ENCODE measurements at places on chromosomes 2 and 18. TPM values are rescaled to one million over a fixed set of nuclear protein-coding genes. Genes with fewer than 3 reads are reported as not detected.

The RNF144A gene
- 21.2 TPM for polyA plus RNA-seq

The BZW1 gene
- 162 TPM for polyA plus RNA-seq

The DCDC2C gene
- polyA plus RNA-seq: not detected

DNA sequence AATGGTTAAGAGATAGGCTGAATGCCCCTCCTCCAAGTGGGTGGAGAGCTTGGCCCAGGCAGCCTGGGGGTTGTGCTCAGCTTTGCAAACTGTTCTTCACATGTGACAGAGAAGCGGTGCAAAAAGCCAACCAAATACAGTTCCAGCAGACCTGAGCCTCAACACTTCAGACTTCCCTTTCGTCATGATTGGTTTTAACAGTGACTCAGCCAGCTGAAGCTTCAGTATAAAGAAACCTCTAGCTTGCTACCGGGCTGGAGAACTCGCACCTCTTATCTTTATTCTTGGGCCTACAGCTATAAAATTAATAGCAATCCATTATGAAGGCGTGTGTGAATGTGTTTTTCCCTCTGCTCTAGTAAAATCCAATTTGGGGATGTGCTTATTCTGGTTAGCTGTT is 20.0 kb downstream of the SETBP1 start:
- H3K27ac ChIP-seq: no peak overlapping the region
- H3K27me3 ChIP-seq: no peaks in the 10 kb centered on the region
- no peak overlapping the region for H3K4me3 ChIP-seq
- no peak for DNase-seq

DNA sequence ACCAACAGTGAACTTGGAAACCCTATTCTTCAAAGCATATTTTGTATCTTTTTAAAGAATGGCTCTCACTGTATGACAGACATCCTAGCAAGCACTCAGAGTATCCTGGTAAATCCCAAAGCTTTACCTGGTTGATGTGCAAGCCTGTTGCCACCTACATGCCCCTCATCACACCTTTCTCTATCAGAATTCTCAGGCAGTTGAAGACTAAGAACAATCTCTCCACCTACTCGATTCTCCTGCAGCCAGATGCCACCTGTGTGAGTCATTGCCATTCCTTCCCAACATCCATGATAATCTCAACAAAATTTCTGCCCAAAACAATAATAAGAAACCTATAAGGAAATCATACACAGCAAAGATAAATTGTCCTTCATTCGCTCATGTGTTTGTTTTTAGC is 659.8 kb downstream of the BCL11A start:
- H3K4me3 ChIP-seq: no peak overlapping the region
- no peaks in the 10 kb centered on the region for H3K27me3 ChIP-seq
- no peak for DNase-seq
- H3K4me1 ChIP-seq: no peaks in the 10 kb centered on the region

The GRHL1 gene
- not detected for polyA plus RNA-seq

DNA sequence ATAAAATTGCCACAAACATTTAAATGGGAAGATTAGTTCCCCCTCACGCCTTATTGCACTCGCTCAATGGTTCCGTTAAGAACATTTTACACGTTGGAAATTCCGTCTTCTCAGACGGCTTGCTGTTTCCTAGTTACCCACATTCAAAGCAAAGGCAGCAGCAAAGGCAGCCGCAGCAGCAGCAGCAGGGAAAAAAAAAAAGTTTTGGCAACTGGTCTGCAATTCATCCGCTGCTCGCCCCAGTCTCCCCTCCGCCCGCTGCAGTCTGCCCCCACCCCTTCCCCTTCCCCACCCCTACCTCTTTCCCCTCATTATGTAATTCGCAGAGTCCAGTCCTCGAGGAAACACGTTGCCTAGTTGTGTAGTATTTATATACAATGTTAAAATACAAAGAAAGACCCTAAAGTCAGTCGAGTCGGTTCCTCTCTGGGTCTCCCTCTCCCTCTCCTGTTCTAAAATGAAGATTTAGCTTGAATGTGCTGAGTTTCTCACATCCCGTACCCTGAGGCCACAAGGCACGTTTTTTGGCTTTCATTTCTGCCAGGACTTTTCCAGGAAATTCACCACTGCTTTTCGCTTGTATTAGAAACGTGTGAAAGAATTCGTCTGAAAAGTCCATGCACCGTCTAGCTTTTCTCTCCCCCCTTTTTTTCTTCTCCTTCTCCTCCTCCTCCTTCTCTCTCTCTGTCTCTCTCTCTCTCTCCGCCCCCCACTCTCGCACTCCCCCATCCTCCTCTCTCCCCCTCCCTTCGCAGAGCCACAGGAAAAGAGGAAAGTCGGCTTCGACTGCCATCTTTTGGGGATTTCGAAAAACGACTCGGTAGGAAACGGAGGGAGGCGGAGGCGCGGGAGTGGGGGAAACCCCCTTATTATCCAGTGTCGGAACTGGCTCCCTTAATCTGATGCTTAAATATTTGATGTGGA is 140.0 kb downstream of the MEIS1 start:
- H3K4me1 ChIP-seq: no peaks in the 10 kb centered on the region
- H3K36me3 ChIP-seq: no peaks in the 10 kb centered on the region
- no peak overlapping the region for H3K4me3 ChIP-seq
- no peak overlapping the region for H3K27ac ChIP-seq
- DNase-seq: no peak
- H3K27me3 ChIP-seq: no peaks in the 10 kb centered on the region

DNA sequence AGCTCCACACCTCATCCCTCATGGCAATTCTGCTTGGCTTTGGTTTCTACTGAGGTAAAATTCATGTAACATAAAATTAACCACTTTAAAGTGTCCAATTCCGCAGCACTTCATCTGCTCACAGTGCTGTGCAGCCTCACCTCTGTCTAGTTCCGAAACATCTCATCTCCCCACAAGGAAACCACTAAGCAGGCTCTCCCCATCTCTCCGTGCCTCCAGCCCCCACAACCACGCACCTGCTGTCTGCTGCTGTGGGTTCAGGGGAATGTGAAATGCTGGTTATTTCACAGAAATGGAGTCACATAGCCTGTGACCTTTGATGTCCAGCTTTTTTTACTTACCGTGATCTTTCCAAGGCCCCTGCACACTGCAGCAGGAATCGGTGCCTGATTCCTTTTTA is 7.7 kb upstream of the GPC1 start:
- no peaks in the 10 kb centered on the region for H3K36me3 ChIP-seq
- no peak overlapping the region for H3K27ac ChIP-seq
- no peak overlapping the region for H3K4me3 ChIP-seq
- H3K4me1 ChIP-seq: no peaks in the 10 kb centered on the region
- H3K27me3 ChIP-seq: no peaks in the 10 kb centered on the region

GRCh38 chr2:163800951-163801381 is 65.2 kb upstream of the FIGN start:
- DNase-seq: no peak
- no peaks in the 10 kb centered on the region for H3K4me1 ChIP-seq
- no peaks in the 10 kb centered on the region for H3K27me3 ChIP-seq
- no peak overlapping the region for H3K4me3 ChIP-seq

The CD207 gene
- not detected for polyA plus RNA-seq

- no peak for DNase-seq
- no peak overlapping the region for H3K4me3 ChIP-seq
- H3K4me1 ChIP-seq: no peaks in the 10 kb centered on the region
- no peak overlapping the region for H3K27ac ChIP-seq
- no peaks in the 10 kb centered on the region for H3K36me3 ChIP-seq
- no peaks in the 10 kb centered on the region for H3K27me3 ChIP-seq
These were observed 40.8 kb upstream of the SPAG16 start for GRCh38 chr2:213243189-213244044.

DNA sequence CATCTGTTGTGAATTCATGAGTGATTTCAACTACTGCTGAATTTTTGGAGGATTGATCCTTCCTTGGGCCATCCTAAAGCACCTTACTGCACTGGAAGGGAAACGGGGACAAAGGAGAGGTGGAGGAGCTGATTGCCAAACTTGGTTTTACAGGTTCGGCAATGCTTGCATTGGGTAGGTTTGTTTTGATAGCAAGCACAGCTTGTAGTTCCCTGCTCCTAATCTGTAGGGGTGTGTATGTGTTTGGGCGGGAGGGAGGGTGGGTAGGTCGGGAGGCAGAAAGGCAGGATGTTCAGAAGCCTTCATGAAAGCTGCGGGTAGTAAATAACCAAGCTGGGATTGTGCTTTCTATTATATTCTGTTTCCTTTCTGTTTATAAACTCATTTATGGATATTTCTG is 24.6 kb downstream of the PHLPP1 start:
- DNase-seq: no peak
- H3K4me3 ChIP-seq: no peak overlapping the region
- no peak overlapping the region for H3K27ac ChIP-seq
- H3K4me1 ChIP-seq: no peaks in the 10 kb centered on the region

- no peak overlapping the region for H3K4me3 ChIP-seq
- no peaks in the 10 kb centered on the region for H3K4me1 ChIP-seq
- no peak for DNase-seq
- H3K36me3 ChIP-seq: no peaks in the 10 kb centered on the region
- H3K27me3 ChIP-seq: no peaks in the 10 kb centered on the region
These were observed 20.5 kb upstream of the C1D start for GRCh38 chr2:68083346-68083745.

DNA sequence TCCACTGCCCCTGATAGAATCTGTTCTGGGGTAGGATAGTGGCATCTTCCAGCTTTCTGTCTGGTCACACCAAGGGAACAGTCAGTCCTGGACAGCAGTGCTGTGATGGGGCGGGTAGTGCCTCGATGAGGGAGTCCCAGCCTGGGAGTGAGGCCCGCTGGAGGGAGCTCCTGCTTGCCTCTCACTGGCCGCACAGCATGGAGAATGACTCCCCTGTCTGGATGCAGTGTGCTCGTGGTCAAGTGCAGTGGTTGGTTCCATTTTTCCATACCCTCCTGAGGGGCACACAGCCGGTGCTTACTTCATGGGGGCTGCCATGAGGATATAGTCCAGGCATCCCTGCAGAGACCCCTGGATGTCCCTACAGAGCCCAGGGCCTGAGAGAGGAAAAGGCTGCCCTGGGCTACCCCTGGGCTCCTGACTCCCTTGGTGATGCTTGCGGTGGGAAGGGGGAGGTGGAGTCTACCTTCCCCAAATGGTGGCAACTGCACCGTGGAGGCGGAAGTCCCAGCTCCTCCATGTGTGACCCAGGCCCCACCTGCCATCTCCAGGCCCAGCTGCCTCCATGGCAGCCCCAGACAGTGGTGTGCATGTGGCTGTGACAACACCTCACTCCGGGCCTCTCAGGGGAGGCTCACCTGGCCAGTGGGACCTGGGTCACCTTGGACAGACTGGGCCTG is 212.5 kb downstream of the GLI2 start:
- H3K4me3 ChIP-seq: no peak overlapping the region
- DNase-seq: no peak
- no peaks in the 10 kb centered on the region for H3K36me3 ChIP-seq
- no peak overlapping the region for H3K27ac ChIP-seq
- H3K27me3 ChIP-seq: no peaks in the 10 kb centered on the region

The RTP5 gene
- not detected for polyA plus RNA-seq

GRCh38 chr2:240983996-240984498 is 14.4 kb upstream of the SNED1 start:
- no peaks in the 10 kb centered on the region for H3K36me3 ChIP-seq
- no peaks in the 10 kb centered on the region for H3K27me3 ChIP-seq
- H3K4me3 ChIP-seq: no peak overlapping the region
- no peak overlapping the region for H3K27ac ChIP-seq
- DNase-seq: no peak

The SCN1A gene
- not detected for polyA plus RNA-seq

The SERPINB7 gene
- polyA plus RNA-seq: not detected

GRCh38 chr2:46998551-46998950 is 82.9 kb upstream of the MCFD2 start:
- no peaks in the 10 kb centered on the region for H3K4me1 ChIP-seq
- no peaks in the 10 kb centered on the region for H3K36me3 ChIP-seq
- no peak overlapping the region for H3K27ac ChIP-seq
- H3K4me3 ChIP-seq: no peak overlapping the region

The FEV gene
- not detected for polyA plus RNA-seq

DNA sequence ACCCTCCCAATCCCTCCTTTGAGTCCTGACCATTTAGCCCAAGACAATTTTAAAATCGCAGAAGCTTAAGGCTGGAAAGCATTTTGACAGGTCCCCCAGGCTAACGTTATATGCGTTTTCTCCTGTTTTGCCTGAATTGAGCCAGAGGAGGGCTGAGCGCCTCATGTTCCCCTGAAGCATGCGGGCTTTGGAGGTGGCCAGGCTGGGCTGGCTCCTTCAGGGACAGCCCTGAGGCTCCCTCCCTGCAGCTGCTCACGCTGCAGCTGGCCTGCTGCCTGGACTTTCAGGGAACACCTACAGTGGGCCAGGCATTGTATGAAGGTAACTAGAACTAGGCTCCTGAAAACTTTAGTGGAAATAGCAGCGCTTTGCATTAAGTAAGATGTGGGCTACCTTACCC is 179.2 kb downstream of the ACKR3 start:
- no peak overlapping the region for H3K27ac ChIP-seq
- H3K4me1 ChIP-seq: no peaks in the 10 kb centered on the region
- H3K36me3 ChIP-seq: no peaks in the 10 kb centered on the region
- H3K27me3 ChIP-seq: no peaks in the 10 kb centered on the region

DNA sequence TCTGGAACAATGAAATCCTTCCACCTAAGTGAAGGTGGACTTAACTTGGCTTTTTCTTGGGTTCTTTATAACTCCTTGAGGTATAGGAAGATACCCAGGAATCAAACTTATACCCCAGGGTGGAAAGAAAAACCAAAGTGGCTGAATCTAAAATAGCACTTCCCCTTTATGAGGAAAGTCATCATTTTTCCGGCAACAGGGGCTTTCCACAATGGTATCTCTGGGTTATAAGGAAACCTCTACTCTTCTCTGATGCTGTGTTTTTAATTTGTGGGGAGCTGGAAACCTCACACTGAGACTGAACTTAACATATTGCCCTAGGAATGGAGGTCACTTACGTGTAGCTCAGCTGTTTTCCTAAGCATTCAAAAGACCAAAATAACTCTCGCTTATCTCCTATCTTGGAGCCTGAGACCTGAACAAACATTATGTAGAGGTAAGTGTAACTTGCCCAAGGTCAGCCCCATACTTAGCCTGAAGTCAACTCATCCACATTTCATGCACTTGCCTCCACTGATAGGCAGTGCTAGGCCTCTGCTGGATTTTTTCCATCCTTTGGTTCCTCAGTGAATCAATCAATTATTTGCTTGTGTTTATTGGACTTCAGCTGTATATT is 117.9 kb downstream of the SETBP1 start:
- no peaks in the 10 kb centered on the region for H3K36me3 ChIP-seq
- H3K27ac ChIP-seq: no peak overlapping the region
- H3K27me3 ChIP-seq: no peaks in the 10 kb centered on the region

The POTEC gene
- polyA plus RNA-seq: not detected

GRCh38 chr2:230319211-230319862 is 7.7 kb upstream of the SP140L start:
- H3K27me3 ChIP-seq: no peaks in the 10 kb centered on the region
- peak; percentile 94 for DNase-seq
- no peaks in the 10 kb centered on the region for H3K36me3 ChIP-seq
- peak overlapping the region; percentile 34 for H3K4me3 ChIP-seq

The RNF152 gene
- not detected for polyA plus RNA-seq

The TBR1 gene
- not detected for polyA plus RNA-seq
